ENCODE measurements at places on chromosomes 4 and X.
A peak's percentile ranks its signal among the peaks of the same experiment; 100 is the strongest.

DNA sequence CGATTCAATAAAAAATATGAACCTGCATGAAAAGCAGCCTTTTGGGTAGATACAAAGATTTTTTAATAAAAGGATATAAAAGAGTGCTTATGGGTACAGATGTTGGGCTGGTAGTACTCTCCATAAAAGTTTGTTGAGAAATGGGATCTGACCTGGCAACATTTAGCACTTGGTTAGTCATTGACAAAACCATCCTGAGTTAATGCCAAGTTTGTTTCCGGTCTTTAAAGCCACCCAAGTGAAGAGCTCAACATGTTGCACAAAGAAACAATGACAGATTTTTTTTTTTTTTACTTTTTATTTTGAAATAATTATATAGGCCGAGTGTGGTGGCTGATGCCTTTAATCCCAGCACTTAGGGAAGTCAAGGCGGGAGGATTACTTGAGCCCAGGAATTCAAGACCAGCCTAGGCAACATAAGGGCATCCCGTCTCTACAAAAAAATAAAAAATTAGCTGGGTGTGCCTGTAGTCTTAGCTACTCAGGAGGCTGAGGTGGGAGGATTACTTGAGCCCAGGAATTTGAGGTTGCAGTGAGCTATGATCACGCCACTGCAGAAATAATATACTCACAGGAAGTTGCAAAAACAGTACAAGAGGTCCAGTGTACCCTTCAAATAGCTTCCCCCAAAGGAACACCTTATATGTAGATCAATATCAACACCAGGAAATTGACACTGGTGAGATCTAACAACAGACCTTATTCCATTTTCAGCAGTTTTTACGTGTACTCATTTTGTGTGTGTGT lies 16.6 kb downstream of the CHST7 start:
- no peak for DNase-seq

GRCh38 chr4:64409300-64409699 lies at the start of gene TECRL:
TSS of gene TECRL (minus strand) at chr4:64409450. CDS start at chr4:64409351, 99 bp downstream.
- no peak for DNase-seq

DNA sequence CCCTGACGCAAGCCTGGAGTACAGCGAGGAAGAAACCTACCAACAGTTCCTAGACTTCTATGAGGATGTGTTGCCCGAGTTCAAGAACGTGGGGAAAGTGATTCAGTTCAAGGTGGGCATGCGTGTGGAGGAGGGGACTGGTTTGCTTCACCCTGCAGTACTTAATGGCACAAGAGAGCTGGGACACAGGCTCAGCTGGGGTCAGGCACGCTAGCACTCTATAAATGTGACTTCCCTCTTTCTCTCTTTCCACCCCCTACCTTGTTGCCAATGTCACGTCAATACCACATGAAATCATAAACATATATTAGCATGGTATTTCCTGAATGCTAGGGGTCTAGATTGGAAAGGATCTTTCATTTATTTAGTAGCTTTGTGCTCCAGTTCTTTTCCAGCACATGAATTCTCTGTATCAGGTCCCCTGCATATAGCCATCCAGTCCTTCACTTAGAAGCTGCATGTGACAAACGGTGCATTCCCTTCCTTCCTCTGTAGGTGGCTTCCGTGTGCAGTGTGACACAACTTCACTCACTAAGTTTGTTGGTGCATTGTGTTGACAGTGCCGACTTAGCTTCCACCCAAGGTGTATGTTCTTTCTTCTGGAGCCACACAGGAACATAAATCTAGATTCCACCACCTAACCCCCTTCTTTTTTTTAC lies 25.6 kb downstream of the ZRSR2 start:
- DNase-seq: peak; percentile 29

GRCh38 chrX:73401591-73402266 lies 45.1 kb upstream of the CDX4 start:
- no peak for DNase-seq

DNA sequence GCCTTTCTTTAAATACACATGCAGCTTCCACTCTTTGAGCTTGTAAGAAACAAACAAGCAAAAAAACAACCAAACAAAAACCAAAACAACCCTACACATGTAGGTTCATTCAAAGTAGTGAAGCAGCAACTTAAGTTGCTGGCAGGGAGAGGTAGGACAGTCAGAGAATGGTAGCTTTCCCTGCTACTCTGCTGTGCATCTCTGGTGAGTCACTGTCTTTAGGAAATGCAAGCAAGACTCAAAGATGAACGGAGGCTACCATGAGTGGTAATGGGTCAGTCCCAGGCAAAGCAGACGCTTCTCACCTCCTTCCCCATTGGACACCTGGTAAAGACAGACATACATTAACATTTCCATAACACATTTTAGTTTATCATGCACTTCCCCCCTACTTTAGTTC lies 43.2 kb downstream of the PGRMC2 start:
- DNase-seq: no peak

- DNase-seq: no peak
Observed at GRCh38 chr4:72886602-72887001, 182.9 kb downstream of the COX18 start.

DNA sequence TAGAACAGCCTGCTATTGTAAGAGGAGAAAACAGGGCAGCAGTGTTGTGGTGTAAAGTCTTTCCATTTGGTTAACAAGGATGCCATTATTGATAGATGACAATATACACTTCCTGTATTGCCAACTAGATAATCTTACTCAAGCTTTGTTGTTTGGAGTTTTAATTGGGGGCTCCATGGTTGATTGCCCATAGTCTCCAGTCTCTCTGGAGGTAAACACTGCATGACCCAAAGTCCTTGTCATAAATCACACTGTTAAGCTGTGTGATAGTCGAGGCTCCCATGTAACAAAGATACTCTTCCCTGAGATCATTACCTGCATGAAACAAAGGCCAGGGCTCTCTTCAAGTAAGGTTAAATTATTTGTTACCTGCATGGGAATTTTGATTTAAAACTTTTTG lies 394.6 kb downstream of the C4orf33 start:
- DNase-seq: no peak
